ENCODE measurements at places on chromosomes 6 and 20.

GRCh38 chr20:39882806-39883205 is 806.2 kb downstream of the MAFB start:
- no peak for DNase-seq

DNA sequence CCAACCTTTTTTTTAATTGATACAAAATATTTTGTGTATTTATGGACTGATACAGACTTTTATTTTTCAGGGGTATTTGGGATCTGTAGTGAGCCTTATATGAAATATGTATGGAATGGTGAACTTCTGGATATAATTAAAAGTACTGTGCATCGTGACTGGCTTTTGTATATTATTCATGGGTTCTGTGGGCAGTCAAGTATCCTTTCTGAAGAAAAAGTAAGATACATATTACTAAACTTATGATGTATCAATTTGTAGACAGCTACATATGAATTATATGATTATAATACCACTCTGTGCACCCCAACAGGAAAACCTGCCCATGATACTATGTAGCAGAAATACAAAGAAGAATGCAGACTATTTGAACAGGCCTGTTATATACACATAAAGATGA is 47.2 kb downstream of the FIG4 start:
- DNase-seq = no peak

GRCh38 chr6:13241364-13241763 is 87.0 kb downstream of the TBC1D7 start:
- DNase-seq = no peak

- DNase-seq = no peak
Measured at GRCh38 chr6:45732731-45733130, 282.9 kb downstream of the CLIC5 start.

DNA sequence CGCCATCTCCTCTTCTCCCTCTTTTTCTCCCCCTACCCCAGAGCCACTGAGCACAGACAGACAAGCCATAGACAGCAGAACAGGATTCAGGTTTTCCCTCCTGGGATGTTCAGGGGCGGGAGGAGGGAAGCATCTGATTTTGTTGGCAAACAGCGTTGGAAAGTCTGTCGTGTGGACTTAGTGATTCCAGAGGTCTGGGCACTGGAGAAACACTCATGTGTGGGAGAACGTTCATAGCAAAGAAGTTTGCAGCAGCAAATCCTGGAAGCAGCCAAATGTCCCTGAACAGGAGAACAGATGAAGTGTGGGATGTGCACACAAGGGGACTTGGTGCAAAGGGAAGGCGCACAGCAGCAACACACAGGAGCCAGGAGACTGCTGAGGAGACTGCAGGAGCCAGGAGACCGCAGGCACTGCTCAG is 264.1 kb upstream of the CDYL start:
- DNase-seq = no peak

- no peak for DNase-seq
Measured at GRCh38 chr6:35402136-35402855, 49.8 kb upstream of the FANCE start.

- no peak for DNase-seq
Measured at GRCh38 chr6:69584536-69584912, 212.3 kb downstream of the LMBRD1 start.

GRCh38 chr6:151351146-151351700 is 40.1 kb downstream of the ZBTB2 start:
- DNase-seq = no peak

DNA sequence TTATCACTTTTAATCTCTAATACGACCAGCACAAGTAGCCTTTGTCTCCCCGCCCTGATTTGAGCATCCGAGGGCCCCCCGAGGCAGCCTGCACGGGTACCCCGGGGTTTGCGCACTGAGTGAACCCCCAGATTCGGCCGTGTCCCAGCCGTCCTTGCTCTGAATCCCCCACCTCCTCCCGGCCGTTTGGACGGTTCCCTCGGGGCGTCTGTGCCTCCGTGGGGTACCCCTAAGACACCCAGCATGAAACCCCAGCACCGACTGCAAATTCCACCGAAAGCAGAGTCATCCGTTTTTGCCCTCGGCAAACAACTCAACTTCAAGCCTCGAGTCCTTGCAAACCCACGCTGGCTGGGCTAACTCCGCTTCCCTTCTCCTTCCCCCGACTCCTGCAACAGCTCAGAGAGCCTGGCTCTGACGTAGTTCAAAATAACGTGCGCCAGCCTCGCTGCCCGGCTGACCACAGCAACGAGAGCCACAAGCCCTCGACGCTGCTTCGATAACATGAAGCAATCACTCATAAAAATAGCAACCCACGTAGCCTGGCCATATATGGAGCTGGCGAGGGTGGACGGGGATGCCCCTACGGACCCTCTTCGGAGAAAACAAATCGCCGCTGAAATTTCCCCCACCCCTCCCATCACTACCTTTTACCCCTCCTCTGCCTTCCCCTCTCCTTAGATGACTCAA is 764 bp upstream of the SNAP25 start:
- no peak for DNase-seq

DNA sequence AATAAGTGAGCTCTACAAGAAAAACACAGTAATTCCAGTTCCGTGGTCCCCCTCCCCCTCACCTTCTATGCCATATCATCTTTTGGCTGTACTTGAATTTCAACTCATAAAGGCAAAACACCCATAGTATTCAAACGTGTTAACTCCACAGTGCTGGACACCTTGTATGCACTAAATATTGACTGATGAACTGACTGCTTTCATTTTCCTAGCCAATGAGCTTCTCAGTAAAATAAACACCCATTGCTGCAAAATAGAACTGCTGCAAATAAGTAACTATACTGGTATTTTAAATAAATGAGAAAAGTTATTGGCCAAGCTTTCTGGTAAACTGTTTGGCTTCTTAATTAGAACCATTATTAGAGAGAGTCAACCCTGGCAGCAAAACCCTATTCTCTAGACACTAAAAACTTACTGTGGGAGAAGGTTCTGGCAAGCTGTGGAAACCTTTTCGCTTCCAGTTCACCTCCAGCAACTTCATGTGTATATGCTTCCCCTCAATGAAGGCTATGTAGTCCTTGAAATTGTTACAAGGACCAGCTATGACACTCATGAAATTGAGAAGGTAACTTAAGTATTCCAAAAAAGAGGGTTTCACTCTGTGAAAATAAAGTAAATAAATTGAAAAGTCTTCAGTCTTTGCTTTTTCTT is 86.0 kb downstream of the MBOAT1 start:
- no peak for DNase-seq

All from SW480 (cell line).